Heart left ventricle (tissue), 16 donors: ENCODE measurements at places on chromosomes 6 and 20. TPM values are rescaled to one million over a fixed set of nuclear protein-coding genes. Genes with fewer than 3 reads are reported as not detected.
A peak's percentile ranks its signal among the peaks of the same experiment; 100 is the strongest.

PRDM13 gene
- total RNA-seq, result not detected

CLVS2 gene
- total RNA-seq, result not detected

PDYN gene
- not detected for total RNA-seq

CNKSR3 gene
- total RNA-seq, result 23.9 TPM

WFDC12 gene
- total RNA-seq, result not detected

DNA sequence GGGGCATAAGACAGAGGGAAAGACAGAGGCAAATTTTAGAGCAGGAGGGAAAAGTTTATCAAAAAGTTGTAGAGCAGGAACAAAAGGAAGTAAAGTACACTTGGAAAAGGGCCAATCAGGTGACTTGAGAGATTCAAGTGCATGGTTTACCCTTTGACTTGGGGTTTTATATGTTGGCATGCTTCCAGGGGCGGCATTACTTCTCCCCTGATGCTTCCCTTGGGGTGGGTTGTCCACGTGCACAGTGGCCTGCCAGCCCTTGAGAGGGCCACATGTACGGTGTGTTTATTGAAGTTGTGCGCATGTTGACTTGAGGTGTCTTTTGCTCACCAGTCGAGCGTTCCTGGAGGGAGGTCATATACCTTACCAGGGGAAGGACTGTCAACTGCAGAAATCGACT lies 259.5 kb upstream of the JARID2 start:
- H3K4me1 ChIP-seq, result peaks cover 11% of the 10 kb centered on the region
- H3K27me3 ChIP-seq, result no peaks in the 10 kb centered on the region
- DNase-seq, result no peak
- H3K27ac ChIP-seq, result no peak overlapping the region
- H3K4me3 ChIP-seq, result no peak overlapping the region

GRCh38 chr20:10597637-10598036 lies 76.2 kb downstream of the JAG1 start:
- H3K4me3 ChIP-seq, result no peak overlapping the region
- no peak overlapping the region for H3K27ac ChIP-seq
- no peak for DNase-seq
- no peaks in the 10 kb centered on the region for H3K4me1 ChIP-seq

GRCh38 chr6:113995634-113996033 lies 24.7 kb upstream of the HDAC2 start:
- peaks cover 11% of the 10 kb centered on the region for H3K4me1 ChIP-seq
- H3K36me3 ChIP-seq, result no peaks in the 10 kb centered on the region
- H3K27me3 ChIP-seq, result no peaks in the 10 kb centered on the region
- peak overlapping the region; percentile 22 for H3K27ac ChIP-seq
- H3K4me3 ChIP-seq, result no peak overlapping the region
- DNase-seq, result peak; percentile 79

GRCh38 chr6:154249499-154250298 lies 106.9 kb downstream of the IPCEF1 start:
- no peaks in the 10 kb centered on the region for H3K36me3 ChIP-seq
- no peak overlapping the region for H3K4me3 ChIP-seq
- no peak for DNase-seq
- no peaks in the 10 kb centered on the region for H3K27me3 ChIP-seq

GRCh38 chr6:100473182-100473581 lies 8.5 kb upstream of the SIM1 start:
- no peak overlapping the region for H3K27ac ChIP-seq
- no peak for DNase-seq
- H3K27me3 ChIP-seq, result peaks cover 12% of the 10 kb centered on the region
- H3K36me3 ChIP-seq, result no peaks in the 10 kb centered on the region

DNA sequence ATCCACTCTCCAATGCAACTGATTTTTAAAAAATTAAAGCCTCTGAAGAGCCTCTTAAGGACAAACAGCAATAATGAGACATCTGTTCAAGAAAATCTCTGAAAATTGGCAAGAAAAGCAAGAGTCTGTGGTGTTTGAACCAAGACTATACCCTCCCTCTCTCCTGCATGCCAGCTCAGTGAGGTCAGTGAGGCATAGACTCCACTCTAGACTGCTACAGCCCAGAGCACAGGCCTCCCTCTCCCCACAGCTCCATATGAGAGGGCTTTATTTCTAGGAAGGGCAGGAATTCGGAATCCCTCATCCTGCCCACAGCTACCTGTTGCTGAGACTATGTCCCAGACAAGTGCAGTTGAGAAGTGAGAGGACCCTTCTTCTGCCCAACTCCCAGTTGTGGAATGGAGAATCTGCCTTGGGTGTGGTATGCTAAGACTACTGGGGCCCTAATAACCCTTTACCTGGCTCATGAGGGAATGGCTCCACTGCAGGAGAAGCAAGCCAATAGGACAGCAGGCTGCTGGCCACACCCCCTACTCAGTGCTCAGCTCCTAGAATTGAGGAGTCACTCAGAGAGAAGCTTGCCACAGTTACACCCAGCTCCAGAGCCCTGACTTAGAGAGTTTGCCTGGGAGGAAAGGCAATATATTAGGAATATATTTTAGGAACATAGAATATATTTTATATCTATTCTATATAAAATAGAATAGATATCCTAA lies 22.7 kb upstream of the HLA-DQA1 start:
- H3K4me3 ChIP-seq, result no peak overlapping the region
- DNase-seq, result no peak
- no peaks in the 10 kb centered on the region for H3K36me3 ChIP-seq
- H3K27me3 ChIP-seq, result no peaks in the 10 kb centered on the region
- H3K27ac ChIP-seq, result no peak overlapping the region
- no peaks in the 10 kb centered on the region for H3K4me1 ChIP-seq

DNA sequence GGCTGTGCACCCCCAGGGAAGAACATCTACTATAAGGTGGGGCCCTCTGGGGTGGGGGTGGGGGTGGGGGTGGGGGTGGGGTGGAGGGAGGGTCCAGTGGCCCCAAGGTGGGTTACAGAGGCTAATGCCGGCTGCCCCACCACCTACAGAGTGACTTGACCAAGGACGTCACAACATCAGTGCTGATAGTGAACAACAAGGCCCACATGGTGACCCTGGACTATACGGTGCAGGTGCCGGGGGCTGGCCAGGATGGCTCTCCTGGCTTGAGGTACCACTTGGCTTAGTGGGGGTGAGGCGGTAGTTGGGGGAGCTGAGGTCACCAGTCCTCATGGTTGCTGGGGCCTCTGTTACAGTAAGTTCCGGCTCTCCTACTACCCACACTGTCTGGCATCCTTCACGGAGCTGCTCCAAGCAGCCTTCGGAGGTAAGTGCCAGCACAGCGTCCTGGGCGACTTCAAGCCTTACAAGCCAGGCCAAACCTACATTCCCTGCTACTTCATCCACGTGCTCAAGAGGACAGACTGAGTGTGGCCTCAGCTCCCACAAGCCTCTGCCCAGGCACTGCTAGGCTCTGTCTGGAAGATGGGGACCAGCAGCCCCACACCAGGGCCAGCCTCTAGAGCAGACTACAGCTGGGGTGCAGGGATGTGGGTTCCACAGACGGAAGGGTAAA lies 2.8 kb downstream of the GNMT start:
- H3K27ac ChIP-seq, result no peak overlapping the region
- no peak for DNase-seq
- no peak overlapping the region for H3K4me3 ChIP-seq
- peaks cover 40% of the 10 kb centered on the region for H3K36me3 ChIP-seq
- no peaks in the 10 kb centered on the region for H3K27me3 ChIP-seq

DNA sequence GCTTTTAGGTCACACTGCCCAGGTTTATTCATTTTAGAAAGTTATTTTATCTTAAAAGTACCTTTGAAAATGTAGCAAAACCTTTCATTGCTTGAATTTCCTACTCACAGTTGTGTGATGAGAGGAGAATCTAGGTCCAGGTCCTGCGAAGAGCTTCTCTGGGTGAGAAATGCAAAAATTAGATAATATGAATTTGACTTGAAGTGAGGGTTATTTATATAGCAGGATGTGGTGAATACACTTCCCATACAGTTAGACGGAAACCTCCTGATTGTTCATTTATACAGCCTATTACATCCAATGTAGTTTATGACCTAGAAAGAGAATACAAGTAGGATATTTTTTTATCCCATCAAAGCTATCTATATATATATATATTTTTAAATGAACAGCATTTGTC lies 30.5 kb downstream of the CDKAL1 start:
- H3K27me3 ChIP-seq, result no peaks in the 10 kb centered on the region
- H3K4me1 ChIP-seq, result no peaks in the 10 kb centered on the region
- no peak for DNase-seq
- no peak overlapping the region for H3K4me3 ChIP-seq

GRCh38 chr6:100889351-100889750 lies 8.2 kb upstream of the ASCC3 start:
- H3K27me3 ChIP-seq, result no peaks in the 10 kb centered on the region
- no peak for DNase-seq

GRCh38 chr6:41236276-41236675 lies 8.1 kb downstream of the TREML4 start:
- H3K27me3 ChIP-seq, result peaks cover 11% of the 10 kb centered on the region
- H3K4me3 ChIP-seq, result no peak overlapping the region
- no peaks in the 10 kb centered on the region for H3K36me3 ChIP-seq
- no peak for DNase-seq
- no peaks in the 10 kb centered on the region for H3K4me1 ChIP-seq

GRCh38 chr6:95365454-95365853 lies 211.9 kb upstream of the MANEA start:
- H3K4me1 ChIP-seq, result no peaks in the 10 kb centered on the region
- no peaks in the 10 kb centered on the region for H3K36me3 ChIP-seq
- no peak for DNase-seq
- H3K27ac ChIP-seq, result no peak overlapping the region

DNA sequence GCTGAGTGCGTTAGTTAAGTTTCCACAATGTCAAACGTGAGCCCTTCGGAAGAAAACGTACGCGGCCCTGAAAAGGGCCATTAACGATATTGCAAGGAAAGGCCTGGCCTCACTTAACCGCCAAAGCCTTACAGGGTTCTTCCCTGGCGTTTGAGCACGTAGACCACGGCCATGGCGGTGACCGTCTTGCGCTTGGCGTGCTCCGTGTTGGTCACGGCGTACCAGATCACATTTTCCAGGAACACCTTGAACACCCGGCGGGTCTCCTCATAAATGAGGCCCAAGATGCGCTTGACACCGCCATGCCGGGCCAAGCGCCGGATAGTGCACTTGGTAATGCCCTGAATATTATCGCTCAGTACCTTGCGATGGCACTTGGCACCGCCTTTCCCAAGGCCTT lies 118.4 kb upstream of the BTN3A2 start:
- H3K4me3 ChIP-seq, result no peak overlapping the region
- no peak for DNase-seq
- no peaks in the 10 kb centered on the region for H3K4me1 ChIP-seq
- H3K27me3 ChIP-seq, result peaks cover 40% of the 10 kb centered on the region
- H3K36me3 ChIP-seq, result no peaks in the 10 kb centered on the region

DNA sequence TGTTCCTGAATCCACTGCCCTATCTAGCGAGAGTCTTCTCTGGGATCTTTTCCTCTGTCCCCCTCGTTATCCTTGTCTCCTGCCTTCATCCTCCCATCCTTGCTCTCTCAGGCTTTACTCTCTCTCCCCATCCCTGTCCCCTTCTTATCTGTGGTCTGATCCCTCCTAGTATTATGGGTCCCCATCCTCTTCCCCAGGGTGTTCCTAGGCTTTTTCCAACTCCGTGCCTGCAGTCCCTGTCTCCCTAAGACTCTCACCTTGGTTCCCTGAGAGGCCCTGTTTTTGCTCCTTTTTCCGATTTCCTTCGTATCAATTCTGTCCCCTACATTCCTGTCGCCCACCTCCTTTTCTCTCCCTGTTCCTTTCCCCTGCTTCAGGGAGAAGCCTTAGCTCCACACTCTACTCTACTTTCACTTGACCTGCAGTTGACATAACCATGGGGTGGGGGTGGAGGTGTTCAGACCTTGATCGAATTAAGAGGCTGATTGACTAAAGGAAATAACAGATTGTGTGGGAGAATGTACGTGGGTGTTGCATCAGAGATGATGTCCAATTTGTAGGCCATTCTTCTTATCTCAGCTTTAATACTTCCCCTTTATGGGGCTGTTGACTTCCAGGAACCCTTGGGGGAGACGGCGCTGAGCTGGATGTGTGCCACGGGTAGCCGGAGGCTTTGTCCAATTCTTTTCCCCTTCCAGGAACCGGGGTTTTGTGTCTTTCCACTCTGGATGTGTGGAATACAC lies 905 bp downstream of the PPARD start:
- peak; percentile 66 for DNase-seq
- peak overlapping the region; percentile 94 for H3K4me3 ChIP-seq
- no peaks in the 10 kb centered on the region for H3K36me3 ChIP-seq
- H3K27ac ChIP-seq, result peak overlapping the region; percentile 90

DNA sequence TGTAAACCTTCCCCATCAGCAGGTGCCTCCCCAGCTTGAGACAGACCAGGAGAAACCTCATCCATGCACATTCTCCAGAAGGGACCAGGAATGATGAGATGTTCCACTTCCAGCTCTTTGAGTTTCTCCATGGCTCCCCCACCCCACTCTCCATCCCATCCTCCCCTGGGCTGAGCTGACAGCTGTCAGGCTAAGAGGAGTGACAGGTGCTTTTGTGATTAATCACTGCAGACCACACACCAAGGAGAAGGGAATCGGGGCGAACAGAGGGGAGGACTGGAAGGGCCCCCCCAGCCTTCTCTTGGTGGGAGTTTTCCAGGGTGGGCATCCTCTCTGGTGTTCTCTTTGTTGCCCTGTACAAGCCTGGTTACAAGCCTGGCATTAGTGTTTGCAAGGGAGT lies 56.1 kb upstream of the ZFAND3 start:
- H3K27me3 ChIP-seq, result no peaks in the 10 kb centered on the region
- no peak for DNase-seq
- no peak overlapping the region for H3K4me3 ChIP-seq
- H3K27ac ChIP-seq, result no peak overlapping the region
- no peaks in the 10 kb centered on the region for H3K4me1 ChIP-seq

GRCh38 chr6:105994118-105994590 lies 92.0 kb upstream of the PRDM1 start:
- DNase-seq, result no peak
- H3K36me3 ChIP-seq, result no peaks in the 10 kb centered on the region
- peaks cover 10% of the 10 kb centered on the region for H3K4me1 ChIP-seq

DNA sequence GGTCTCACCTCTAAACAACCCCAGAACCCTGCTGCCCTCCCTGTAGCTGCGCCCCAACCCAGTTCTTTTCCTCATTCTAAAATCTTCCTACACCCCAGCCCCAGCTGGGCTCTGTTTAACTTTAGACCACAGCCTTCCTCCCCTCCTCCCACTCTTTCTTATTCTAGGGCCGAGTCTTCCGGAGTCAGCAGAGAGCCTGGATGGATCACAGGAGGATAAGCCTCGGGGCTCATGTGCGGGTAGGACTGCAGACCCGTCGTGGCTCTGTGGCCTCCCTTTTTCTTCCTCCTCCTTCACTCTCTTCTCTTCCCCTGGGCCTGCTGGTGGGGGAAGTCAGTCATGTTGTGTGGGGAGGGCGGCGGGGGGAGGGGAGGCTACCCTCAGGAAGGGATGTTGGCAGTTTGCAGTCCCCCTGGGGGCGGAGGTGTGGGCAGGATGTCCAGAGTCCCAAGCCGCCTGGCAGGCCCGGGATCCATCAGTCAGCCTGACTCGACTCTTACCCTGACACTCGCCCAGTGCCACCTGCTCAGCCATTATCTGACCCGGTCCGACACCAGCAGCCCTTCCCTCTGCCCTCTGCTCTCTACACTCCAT lies 8.1 kb downstream of the CAPN11 start:
- H3K36me3 ChIP-seq, result no peaks in the 10 kb centered on the region
- DNase-seq, result no peak
- no peaks in the 10 kb centered on the region for H3K4me1 ChIP-seq
- no peak overlapping the region for H3K27ac ChIP-seq
- peaks cover 8% of the 10 kb centered on the region for H3K27me3 ChIP-seq
